NCI-H526 (cell line): ENCODE measurements at places on chromosomes 12 and 14.

GRCh38 chr12:3178671-3179313, 101.6 kb downstream of the TSPAN9 start:
- DNase-seq = no peak

DNA sequence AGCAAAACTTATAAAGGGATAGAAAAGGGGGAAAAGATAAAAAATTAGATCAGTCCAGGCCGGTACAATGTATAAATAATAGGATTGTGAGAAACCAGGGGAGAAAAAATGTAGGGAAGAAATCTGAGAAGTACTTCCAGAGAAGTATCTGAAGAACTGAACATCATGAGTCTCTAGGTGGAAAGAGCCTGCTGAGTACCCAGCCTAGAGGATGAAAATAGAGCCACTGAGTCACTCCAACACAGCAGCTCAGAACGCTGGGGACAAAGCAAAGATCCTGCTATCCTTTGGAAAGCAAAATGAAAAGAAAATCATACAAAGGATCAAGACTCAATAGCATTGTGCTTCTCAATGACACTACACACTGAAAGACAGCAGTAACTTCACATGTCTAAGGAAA, 138.0 kb downstream of the ANO6 start:
- no peak for DNase-seq

DNA sequence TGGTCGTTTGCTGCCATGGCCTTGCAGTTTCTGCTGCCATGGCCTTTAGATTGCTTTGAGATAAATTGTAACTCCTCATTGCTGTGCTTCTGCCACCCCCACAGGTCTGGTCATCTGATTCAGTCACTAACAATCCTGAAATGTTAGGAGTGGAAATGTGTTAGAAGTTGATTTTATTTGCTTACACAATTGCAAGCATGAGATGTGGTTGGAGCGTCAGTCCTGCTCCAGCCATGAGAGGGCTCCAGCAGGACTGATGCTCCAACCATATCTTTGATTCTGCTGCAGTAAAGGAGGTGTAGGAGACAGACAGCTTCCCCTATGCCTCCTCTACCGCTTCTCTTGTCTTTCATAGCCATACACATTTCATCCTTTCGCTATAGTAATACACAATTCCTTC, 226.8 kb upstream of the RGS6 start:
- no peak for DNase-seq

GRCh38 chr14:98684468-98684867, 587.5 kb downstream of the BCL11B start:
- no peak for DNase-seq

- DNase-seq = no peak
These were observed 57.0 kb downstream of the IRF2BPL start for GRCh38 chr14:76971549-76971948.

- DNase-seq = no peak
These were observed 173.4 kb upstream of the ATP2B1 start for GRCh38 chr12:89882050-89882449.
